Neuronal stem cell (in vitro differentiated cells): ENCODE measurements at places on chromosomes 6 and 20.

GRCh38 chr6:12069891-12070529, 57.9 kb downstream of the HIVEP1 start:
- no peak overlapping the region for H3K27ac ChIP-seq
- DNase-seq: no peak
- no peak overlapping the region for H3K4me3 ChIP-seq
- peaks cover 4% of the 10 kb centered on the region for H3K4me1 ChIP-seq

GRCh38 chr20:53262365-53262764, 290.2 kb downstream of the TSHZ2 start:
- DNase-seq: no peak
- H3K36me3 ChIP-seq: no peaks in the 10 kb centered on the region
- no peaks in the 10 kb centered on the region for H3K4me1 ChIP-seq
- no peak overlapping the region for H3K4me3 ChIP-seq

GRCh38 chr6:126963077-126963809, 155.2 kb upstream of the RSPO3 start:
- H3K27me3 ChIP-seq: no peaks in the 10 kb centered on the region
- H3K27ac ChIP-seq: no peak overlapping the region
- DNase-seq: no peak

DNA sequence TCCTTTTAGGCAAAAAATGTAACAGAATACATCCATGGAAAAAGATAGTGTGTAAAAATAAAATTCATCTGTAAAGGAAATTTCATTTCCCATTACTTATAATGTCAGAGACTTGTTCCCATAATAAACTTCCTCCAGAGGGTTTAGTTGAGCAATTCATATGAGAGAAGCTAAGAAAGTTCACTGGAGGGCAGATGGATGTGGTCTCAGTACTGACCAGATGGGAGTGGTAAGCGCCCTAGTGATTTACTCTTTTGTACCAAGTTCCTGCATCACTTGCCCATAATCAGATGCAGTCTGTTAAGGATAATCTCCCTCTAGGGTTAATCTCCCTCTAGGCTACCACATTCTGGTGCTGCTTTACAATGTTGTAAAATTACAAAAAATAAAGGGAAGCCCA, 61.7 kb downstream of the ESF1 start:
- H3K4me3 ChIP-seq: no peak overlapping the region
- no peak for DNase-seq
- H3K27ac ChIP-seq: no peak overlapping the region
- H3K27me3 ChIP-seq: no peaks in the 10 kb centered on the region
- H3K4me1 ChIP-seq: no peaks in the 10 kb centered on the region
- H3K36me3 ChIP-seq: peaks cover 7% of the 10 kb centered on the region

GRCh38 chr6:106525107-106525881, 104.0 kb downstream of the RTN4IP1 start:
- no peak overlapping the region for H3K4me3 ChIP-seq
- DNase-seq: no peak
- no peaks in the 10 kb centered on the region for H3K36me3 ChIP-seq
- no peaks in the 10 kb centered on the region for H3K27me3 ChIP-seq
- H3K27ac ChIP-seq: no peak overlapping the region
- no peaks in the 10 kb centered on the region for H3K4me1 ChIP-seq

- H3K27me3 ChIP-seq: no peaks in the 10 kb centered on the region
- no peak overlapping the region for H3K27ac ChIP-seq
- DNase-seq: no peak
- H3K36me3 ChIP-seq: no peaks in the 10 kb centered on the region
- H3K4me3 ChIP-seq: no peak overlapping the region
These were observed 76.0 kb upstream of the TOX2 start for GRCh38 chr20:43838703-43839060.

- no peaks in the 10 kb centered on the region for H3K36me3 ChIP-seq
- no peaks in the 10 kb centered on the region for H3K27me3 ChIP-seq
- no peak overlapping the region for H3K27ac ChIP-seq
- no peak overlapping the region for H3K4me3 ChIP-seq
- no peak for DNase-seq
These were observed 625.7 kb downstream of the TFAP2A start for GRCh38 chr6:9789201-9789600.

GRCh38 chr6:69378326-69378725, 418.5 kb downstream of the LMBRD1 start:
- no peaks in the 10 kb centered on the region for H3K36me3 ChIP-seq
- no peak overlapping the region for H3K27ac ChIP-seq
- no peaks in the 10 kb centered on the region for H3K4me1 ChIP-seq
- no peak overlapping the region for H3K4me3 ChIP-seq
- H3K27me3 ChIP-seq: no peaks in the 10 kb centered on the region
- DNase-seq: no peak

DNA sequence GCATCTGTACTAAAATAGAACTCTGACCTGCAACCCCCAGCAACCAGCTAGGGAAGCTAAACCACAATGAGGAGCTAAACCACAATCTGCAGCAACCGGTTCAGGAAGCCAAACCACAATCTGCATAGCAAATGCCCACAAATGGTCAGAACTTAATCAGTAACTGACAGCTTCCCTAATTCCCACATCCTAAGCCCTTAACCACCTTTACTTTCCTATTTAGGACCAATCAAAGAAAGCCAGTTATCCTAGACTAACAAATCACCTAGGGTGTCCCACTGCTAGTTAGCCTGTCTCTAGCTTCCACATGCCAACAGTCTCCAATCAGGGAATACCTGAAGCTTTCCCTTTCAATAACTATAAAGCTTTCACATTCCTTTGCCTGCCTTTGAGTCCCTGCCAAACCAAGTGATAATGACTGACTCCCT, 424.6 kb upstream of the PTCHD4 start:
- DNase-seq: peak; percentile 2
- H3K4me3 ChIP-seq: no peak overlapping the region
- H3K4me1 ChIP-seq: peaks cover 2% of the 10 kb centered on the region
- peak overlapping the region; percentile 63 for H3K27ac ChIP-seq
- H3K36me3 ChIP-seq: no peaks in the 10 kb centered on the region
- H3K27me3 ChIP-seq: no peaks in the 10 kb centered on the region

GRCh38 chr6:44057931-44058616, 69.2 kb downstream of the MRPL14 start:
- DNase-seq: no peak
- H3K4me1 ChIP-seq: peaks cover 2% of the 10 kb centered on the region
- H3K36me3 ChIP-seq: no peaks in the 10 kb centered on the region
- H3K4me3 ChIP-seq: no peak overlapping the region
- no peak overlapping the region for H3K27ac ChIP-seq

GRCh38 chr6:160005861-160006540, 37.1 kb downstream of the IGF2R start:
- no peak for DNase-seq
- no peaks in the 10 kb centered on the region for H3K27me3 ChIP-seq

- H3K27ac ChIP-seq: no peak overlapping the region
- H3K4me3 ChIP-seq: peak overlapping the region; percentile 98
- DNase-seq: no peak
- no peaks in the 10 kb centered on the region for H3K36me3 ChIP-seq
- H3K27me3 ChIP-seq: no peaks in the 10 kb centered on the region
- peaks cover 23% of the 10 kb centered on the region for H3K4me1 ChIP-seq
These were observed 61.3 kb upstream of the EPB41L1 start for GRCh38 chr20:36093025-36093803.

GRCh38 chr6:3328796-3329195, 70.0 kb downstream of the PSMG4 start:
- no peak overlapping the region for H3K27ac ChIP-seq
- H3K36me3 ChIP-seq: no peaks in the 10 kb centered on the region
- no peaks in the 10 kb centered on the region for H3K27me3 ChIP-seq

GRCh38 chr6:75830959-75831885, 82.2 kb downstream of the MYO6 start:
- H3K4me3 ChIP-seq: no peak overlapping the region
- no peak for DNase-seq
- no peaks in the 10 kb centered on the region for H3K4me1 ChIP-seq

DNA sequence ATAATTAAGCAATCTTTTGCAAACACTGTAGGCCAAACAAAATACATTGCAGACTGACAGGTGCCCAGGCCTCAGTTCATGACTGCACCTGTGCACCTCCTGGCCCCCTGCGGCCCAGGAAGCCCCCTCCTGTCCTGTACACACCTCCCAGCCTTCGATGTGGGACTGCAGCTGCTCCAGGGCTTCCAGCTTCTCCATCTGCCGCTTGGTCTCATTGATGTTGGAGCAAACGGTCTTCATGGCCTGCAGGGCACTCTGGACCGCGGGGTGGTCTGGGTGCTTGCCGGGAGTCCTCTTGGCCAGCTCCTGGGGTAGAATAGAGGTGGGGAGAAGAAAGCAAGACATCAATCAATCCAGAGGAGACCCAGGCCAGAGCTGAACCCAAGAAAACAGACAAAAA, 119.7 kb downstream of the PREX1 start:
- H3K4me3 ChIP-seq: no peak overlapping the region
- no peaks in the 10 kb centered on the region for H3K27me3 ChIP-seq
- H3K27ac ChIP-seq: no peak overlapping the region
- no peak for DNase-seq
- H3K36me3 ChIP-seq: no peaks in the 10 kb centered on the region

DNA sequence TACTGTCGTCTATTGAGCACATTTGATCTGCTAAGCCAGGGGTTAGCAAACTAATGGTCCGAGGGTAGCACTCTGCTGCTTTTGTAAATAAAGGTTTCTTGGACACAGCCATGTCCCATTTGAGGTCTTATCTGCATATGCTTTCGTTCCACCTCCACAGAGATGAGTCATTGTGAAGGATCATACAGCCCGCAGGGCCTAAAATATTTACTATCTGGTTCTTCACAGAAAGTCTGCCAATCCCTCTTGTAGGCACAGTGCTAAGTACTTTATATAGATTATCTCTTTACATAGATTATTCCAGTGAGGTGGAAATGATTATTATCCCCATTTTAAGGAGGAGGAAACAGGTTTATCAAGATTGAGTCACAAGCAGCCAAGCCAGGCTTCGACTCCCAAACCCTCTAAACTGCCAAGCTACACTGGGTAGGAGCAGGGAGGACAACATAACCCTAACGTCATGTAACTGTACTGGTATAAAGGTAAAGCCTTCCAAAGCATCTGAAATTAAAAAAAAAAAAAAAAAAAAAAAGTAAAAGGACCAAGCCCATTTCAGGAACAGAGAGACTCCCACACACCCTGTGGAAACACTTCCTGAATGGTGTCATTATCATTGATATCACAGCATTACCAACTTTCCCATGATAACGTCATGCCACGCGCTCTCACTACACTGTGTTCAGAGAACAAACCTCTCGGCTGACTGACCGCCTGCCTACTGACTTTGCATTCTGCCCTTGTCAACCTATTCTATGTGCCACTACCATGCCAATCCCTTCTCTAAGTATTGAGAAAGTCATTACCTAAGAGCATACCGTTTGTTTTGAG, 101.0 kb downstream of the KIF16B start:
- H3K27ac ChIP-seq: no peak overlapping the region
- no peak overlapping the region for H3K4me3 ChIP-seq
- H3K4me1 ChIP-seq: peaks cover 4% of the 10 kb centered on the region
- no peaks in the 10 kb centered on the region for H3K27me3 ChIP-seq
- DNase-seq: no peak

- DNase-seq: no peak
- H3K27me3 ChIP-seq: no peaks in the 10 kb centered on the region
- H3K27ac ChIP-seq: no peak overlapping the region
- H3K36me3 ChIP-seq: no peaks in the 10 kb centered on the region
- H3K4me3 ChIP-seq: no peak overlapping the region
These were observed 587.9 kb upstream of the FLRT3 start for GRCh38 chr20:14925300-14925699.

DNA sequence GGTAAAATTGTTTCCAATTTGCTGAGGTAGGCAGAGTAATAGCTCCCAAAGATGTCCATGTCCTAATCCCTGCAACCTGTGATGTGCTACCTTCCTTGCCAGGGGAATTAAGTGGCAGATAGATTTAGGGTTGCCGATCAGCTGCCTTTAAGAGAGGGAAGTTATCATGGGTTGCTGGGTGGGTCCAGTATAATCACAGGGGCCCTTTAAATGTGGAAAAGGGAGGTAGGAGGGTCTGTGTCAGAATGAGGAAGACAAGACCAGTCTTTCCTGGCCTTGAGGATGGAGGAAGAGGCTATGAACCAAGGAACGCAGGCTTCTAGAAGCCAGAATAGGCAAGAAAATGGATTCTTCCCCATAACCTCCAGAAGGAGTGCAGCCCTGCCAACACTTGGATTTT, 50.7 kb downstream of the CTCFL start:
- H3K27ac ChIP-seq: no peak overlapping the region
- H3K4me1 ChIP-seq: peaks cover 21% of the 10 kb centered on the region
- no peaks in the 10 kb centered on the region for H3K36me3 ChIP-seq
- H3K4me3 ChIP-seq: no peak overlapping the region
- DNase-seq: no peak

DNA sequence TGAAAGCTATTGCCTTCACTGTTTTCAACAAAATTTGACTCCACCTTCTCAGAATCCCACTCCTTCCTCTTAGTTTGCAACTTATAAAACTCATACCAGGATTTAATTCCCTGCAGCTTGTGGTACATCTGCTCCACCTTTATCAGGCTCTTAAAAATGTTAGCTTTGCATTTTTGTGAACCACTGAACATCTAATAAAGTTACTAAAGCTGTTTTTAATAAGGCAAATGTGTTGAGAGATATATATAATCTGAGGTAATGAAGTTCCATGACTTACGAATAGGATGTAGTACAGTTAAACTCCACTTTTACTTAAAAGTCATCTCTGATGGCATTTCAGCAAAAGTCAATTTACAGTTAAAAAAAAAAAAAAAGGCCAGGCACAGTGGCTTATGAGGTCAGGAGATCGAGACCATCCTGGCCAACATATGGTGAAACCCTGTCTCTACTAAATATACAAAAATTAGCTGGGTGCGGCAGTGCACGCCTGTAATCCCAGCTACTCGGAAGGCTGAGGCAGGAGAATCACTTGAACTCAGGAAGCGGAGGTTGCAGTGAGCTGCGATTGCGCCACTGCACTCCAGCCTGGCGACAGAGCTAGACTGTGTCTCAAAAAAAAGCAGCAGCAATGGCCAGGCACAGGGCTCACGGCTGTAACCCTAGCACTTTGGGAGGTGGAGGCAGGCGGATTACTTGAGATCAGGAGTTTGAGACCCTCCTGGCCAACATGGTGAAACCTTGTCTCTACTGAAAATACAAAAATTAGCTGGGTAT, 106.2 kb downstream of the KIF13A start:
- H3K27me3 ChIP-seq: no peaks in the 10 kb centered on the region
- H3K4me3 ChIP-seq: no peak overlapping the region
- H3K27ac ChIP-seq: no peak overlapping the region
- no peaks in the 10 kb centered on the region for H3K4me1 ChIP-seq
- DNase-seq: no peak

- H3K36me3 ChIP-seq: no peaks in the 10 kb centered on the region
- no peak overlapping the region for H3K27ac ChIP-seq
- DNase-seq: no peak
- no peaks in the 10 kb centered on the region for H3K27me3 ChIP-seq
These were observed 25.3 kb upstream of the HECA start for GRCh38 chr6:139109558-139109957.

DNA sequence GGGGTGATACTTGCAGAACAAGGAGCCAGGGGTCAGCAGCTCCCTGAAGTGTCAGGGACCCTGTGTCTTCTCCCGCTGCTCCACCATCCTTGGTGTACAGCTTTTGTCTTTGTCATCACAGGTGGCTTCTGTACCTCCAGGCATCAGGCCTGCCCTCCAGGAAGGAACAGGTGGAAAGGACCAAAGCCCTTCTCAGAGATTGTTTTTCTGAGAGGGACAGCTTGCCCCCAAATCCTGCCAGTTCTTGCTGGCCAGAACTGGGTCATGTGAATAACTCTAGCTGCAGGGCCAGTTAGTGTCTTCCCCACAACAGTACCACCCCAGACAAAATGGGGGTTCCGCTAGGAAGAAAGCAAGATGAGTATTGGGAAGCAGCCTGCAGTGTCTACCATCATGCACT, 31.4 kb downstream of the SNPH start:
- H3K4me3 ChIP-seq: no peak overlapping the region
- no peaks in the 10 kb centered on the region for H3K4me1 ChIP-seq
- H3K27ac ChIP-seq: no peak overlapping the region
- DNase-seq: no peak

GRCh38 chr6:155882527-155883333, 427.1 kb upstream of the NOX3 start:
- no peaks in the 10 kb centered on the region for H3K4me1 ChIP-seq
- H3K4me3 ChIP-seq: no peak overlapping the region
- H3K27me3 ChIP-seq: no peaks in the 10 kb centered on the region
